ENCODE measurements at places on chromosomes 11 and 22.

DNA sequence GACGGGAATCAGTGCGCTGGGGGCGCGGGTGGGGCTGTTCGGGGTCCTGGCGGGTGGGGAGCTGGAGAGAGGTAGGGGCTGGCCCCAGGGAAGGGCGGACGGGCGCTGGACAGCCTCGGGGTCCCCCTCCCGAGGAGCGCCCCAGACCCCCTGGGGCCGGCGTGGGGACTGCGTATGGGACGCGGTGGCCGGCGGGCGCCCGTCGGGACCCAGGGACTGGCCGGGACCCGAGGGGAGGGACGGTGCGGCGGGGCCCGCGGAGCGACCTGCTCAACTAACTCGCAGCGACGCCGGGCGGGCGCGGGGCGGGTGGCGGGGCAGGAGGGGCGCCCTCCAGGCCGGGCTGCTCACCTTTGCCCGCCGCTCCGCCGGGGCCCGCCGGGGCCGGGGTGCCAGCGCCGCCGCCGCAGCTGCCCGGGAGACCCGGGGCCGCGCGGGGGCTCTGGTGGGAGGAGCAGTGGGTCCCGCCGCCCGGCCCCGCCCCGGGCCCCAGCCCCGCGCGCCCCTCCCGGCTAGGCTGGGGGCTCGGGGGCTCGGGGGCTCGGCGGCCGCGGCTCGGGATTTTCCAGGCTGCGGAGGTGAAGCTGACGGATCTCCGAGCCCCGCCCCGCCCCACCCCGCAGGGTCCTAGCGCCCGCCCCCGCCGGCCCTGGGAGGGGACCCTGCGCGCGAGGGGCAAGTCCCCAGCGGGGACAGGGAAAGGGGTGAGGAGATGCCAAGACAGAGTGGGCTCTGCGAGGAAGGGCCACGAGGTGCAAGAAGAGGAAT is 12.3 kb downstream of the STARD10 start:
- no peak for DNase-seq

DNA sequence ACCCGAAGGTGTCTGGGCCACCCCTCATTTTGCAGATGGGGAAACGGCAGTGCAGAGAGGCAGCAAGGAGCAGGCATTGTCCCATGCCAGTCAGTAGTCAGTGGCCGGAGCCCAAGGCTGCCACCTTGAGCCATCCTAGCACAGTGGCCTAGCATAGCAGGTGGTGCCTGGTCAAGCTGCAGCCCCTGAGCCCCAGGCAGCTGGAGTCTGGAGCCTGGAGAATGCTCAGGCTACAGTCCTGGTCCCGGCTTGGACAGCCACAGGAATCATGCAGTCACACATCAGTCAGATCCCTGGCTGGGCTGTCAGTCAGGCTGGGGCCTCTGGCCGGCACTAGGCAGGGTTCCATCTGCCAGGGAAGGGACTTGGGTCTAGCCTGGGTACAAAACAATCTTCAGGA is 18.6 kb downstream of the KCNC1 start:
- no peak for DNase-seq

DNA sequence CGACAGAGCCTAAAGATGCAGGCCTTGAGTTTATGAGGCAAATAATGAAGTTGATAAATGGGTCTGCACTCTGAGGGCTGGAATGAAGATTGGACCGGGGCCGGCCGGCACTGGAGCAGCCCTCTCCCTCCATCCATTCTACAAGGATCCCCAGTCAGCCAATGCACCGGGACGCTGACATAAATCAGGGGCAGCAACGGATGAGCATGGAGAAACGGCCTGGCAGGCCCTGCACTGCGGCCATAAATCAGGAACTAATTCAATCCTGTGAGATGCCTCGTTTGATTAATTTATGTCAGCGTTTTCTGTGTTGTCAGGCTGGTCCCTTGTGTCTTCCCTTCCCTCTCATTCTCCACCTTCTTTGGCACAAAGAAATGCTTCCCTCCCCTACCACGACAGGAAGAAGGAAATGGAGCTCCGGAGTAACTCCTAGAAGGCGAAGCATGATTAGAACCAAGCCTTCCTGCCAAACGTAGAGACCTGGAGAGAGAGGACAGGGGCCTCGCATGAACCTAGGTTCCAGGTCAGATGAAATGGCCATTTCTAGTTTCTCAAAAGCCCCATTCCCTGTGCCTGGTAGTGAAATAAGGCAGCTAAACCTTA is 358.4 kb downstream of the OPCML start:
- DNase-seq: no peak

- no peak for DNase-seq
These were observed 11.0 kb upstream of the SORL1-AS1 start for GRCh38 chr11:121463689-121464335.

DNA sequence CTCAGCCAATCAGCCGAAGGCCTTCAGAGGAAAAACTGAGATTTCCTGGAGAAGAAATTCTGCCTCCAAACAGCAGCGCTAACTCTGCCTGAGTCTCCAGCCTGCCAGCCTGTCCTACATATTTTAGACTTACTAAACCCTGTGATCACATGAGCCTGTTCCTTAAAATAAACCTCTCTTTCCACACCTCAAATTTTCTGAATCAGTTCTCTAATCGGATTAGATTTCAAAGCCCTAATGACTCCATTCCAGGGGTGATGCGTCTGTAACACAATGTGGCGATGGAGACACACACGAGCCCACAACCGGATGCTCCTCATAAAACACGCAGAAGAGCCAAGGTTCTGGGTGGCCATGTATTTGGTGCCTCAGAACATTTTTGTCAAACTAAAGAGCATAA is 1371.2 kb downstream of the BRD1 start:
- DNase-seq: no peak

GRCh38 chr11:32334822-32335221 is 100.5 kb downstream of the WT1 start:
- no peak for DNase-seq

- DNase-seq: no peak
These were observed 27.3 kb upstream of the TMEM41B start for GRCh38 chr11:9341638-9342178.

DNA sequence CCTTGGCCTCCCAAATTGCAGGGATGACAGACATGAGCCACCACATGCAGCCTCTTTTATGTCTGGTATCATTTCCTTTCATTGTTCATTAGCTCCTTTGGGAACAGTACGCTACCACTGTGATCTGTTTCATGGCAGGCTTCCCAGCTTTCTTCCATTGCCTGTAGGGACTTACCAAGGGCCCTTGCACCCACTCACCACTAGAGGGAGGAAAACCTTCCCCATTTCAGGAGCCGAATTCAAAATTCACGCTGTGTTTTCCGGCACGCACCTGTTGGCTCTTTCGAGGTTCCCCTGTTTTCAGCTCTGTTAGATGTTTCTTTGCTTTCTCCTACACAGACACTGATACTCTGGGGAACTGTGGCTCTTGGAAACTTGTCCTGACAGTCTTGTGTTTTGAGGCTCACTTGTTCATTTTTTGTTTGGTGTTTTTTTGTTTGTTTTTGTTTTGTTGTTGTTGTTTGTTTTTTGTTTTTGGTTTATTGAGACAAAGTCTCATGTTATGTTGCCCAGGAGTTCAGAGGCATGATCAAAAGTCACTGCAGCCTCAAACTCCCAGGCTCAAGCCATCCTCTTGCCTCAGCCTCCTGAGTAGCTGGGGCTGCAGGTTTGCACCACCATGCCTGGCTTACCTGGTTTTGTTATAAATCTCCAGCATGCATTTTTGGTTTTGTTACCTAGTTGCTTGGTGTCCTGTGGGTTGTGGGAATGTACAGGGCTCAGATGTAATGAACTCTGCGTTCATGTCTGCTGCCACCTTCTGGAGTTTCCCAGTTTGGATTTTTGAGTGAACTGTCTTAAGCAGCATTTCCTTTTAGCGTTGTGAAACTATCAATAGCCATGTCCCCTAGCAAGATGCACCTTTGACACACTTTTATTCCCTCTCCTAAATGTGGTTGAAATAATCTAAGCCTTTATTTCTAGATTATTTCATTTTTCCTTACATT is 2.3 kb downstream of the KRTAP5-11 start:
- peak; percentile 57 for DNase-seq

- no peak for DNase-seq
These were observed 117.2 kb upstream of the CLPB start for GRCh38 chr11:72551571-72551970.

- no peak for DNase-seq
These were observed 130.4 kb downstream of the NAV2 start for GRCh38 chr11:19843079-19843478.

- DNase-seq: no peak
These were observed 25.8 kb upstream of the SOX6 start for GRCh38 chr11:16382186-16382585.

DNA sequence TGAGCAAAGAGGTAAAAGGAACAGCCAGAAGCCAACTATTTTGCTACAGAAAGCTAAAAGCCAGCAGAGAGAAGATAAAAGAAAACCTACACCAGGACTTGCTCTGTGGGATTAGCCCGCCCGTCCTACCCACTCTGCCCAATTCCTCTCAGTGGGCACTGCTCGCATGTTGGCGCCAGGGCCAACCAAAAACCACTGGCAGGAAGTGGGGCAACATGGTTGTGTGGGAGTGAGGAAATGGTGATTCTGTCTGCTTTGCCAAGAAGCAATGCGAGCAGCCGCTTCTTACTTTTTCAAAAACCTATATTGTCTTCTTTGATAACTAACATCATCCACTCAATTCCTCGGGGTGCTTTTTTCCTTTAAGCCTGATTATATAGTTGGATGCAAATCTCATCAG is 14.2 kb upstream of the APOA1 start:
- no peak for DNase-seq

GRCh38 chr11:113690619-113691569 is 15.2 kb downstream of the TMPRSS5 start:
- DNase-seq: no peak

DNA sequence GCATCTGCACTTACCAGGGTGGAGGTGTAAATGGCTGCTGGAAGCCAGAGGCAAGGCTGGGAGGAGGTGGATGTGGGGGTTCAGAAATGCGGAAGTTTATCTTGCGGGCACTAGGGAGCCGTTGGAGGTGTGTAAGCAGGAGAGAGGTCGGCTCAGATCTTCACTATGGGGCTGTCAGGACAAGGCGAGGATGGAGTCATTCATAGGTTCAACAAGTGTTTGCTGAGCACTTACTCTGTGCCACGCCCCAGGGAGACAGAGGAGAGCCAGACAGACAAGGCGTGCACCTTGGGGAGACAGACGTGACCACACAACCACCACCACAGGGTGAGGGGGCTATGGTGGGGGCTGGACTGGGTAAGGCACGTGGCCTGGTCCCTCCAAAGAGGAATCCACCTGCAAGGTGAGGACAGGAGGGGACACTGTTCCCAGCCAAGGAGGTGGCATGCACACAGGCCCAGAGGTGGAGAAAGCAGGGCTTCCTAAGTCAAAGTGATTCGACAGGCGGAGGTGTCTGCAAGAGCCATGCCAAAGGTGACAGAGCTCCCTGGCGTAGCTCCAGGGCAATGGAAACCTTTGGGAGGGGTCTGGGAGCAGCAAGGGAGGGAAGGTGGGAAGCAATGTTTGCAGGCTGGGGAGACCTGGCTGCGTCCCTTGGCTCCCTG is 30.8 kb upstream of the TCF20 start:
- no peak for DNase-seq

DNA sequence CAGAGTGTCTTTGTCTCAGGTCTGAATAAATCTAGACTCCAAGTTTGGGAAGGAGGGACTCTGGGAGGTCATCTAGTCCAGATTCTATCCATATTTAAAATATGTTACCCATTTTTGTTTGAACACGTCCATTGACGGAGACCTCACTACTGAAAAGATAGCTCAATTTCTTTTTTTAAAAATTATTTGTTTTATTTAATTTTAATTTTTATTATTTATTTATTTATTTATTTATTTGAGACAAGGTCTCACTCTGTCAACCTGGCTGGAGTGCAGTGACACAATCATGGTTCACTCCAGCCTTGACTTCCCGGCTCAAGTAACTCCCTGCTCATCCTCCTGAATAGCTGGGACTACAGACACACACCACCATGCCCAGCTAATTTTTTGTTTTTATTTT is 89.5 kb upstream of the SNX19 start:
- no peak for DNase-seq

DNA sequence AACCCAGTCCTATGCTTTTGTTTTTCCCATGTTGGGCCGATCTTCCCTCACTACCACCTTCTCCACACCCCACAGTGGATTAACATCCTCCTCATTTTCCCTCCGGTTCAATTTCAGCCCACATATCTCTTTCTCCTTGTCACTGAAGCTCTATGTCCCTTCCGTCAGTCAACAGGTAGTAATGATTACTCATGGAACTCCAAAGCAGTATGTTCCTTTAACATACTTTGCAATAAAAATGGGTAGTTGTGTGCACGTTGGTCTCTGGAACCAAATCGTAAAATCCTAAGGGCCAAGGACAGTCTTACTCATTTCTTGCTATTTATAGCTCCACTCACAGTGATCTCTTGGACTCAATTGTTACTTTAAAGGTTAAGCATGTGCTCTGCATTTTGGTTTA is 20.2 kb downstream of the AMOTL1 start:
- no peak for DNase-seq

DNA sequence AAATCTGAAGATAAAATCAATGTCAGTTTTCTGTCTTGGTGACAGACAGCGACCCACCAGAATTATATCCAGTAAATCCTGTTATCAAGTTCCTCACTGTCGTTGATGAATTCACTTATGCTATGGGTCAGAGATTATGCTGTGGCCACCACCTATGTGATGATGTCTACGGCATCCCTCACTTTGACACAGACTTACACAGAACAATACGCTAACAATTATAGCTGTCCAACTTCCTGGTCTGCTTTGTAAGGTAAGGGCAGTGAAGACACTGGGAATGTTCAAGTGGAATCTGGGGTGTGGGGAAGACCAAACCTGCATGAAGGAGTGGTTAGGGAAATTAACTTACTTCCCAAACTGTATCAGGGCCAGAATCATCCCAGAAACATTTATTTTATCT is 19.3 kb upstream of the PAX6 start:
- no peak for DNase-seq

DNA sequence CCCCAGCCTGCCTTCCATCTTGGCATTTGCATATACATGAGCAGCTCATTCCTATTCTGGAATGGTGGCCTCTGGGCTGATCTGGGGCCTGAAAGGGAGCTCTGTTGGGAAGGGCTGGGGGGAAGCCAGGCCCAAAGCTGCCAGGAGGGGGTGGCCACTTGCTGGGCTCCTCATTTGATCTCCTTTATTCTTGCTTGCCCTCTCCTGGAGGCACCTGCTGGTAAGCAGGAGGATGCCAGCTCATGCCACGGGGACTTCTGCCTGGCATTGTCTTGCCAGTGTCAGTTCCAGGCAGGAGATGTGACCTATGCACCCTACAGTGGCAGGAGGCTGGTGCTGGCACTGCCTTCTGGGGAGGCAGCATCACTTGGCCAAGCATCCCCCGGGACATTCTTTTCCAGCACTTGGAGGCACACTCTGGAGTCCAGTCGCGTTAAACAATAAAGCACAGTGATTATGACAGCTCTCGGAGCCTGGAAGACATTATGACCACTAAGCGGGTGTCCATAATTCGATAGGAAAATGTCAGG is 128.3 kb downstream of the NTM start:
- DNase-seq: no peak

- no peak for DNase-seq
These were observed 70.6 kb upstream of the SEPTIN5 start for GRCh38 chr22:19643448-19644313.
